ENCODE measurements at places on chromosomes 1 and 21.

DNA sequence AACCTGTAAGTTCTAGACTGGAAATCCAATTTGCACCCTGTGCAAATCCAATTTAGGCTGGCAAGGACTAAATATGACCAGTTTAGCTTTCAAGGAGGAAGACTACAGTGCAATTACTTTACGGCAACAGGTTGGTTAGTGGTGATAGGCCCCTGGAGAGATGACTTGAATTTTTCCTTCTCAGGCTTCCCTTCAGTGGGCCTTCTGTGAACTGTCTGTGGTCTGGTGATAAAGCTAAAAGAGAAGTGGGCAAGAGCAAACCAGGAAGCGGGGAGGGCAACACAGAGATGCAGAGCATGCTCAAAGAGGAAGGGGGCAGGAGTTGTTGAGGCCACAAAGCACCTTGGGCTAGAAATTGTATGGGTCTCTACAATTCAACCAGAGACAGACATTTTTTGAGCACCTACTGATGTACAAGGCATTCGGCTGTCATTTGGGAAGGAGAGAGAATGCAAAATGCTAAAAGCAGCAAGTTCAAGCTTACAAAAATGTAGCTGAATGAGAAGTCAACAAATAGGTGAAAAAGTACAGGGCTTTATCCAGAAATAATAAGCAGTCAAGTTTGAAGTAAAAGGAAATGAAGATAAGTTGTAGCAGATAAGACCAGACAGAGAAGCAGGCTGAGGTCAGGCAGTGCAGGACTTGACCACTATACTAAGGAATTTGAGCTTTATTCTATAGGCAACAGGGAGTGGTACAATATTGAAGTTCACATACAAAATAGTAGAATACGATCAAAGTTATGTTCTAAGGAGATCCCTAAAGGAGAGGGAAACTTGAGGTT lies 23.9 kb downstream of the INPP5B start:
- no peak for DNase-seq

GRCh38 chr1:176444286-176444685 lies 18.7 kb upstream of the PAPPA2 start:
- no peak for DNase-seq

DNA sequence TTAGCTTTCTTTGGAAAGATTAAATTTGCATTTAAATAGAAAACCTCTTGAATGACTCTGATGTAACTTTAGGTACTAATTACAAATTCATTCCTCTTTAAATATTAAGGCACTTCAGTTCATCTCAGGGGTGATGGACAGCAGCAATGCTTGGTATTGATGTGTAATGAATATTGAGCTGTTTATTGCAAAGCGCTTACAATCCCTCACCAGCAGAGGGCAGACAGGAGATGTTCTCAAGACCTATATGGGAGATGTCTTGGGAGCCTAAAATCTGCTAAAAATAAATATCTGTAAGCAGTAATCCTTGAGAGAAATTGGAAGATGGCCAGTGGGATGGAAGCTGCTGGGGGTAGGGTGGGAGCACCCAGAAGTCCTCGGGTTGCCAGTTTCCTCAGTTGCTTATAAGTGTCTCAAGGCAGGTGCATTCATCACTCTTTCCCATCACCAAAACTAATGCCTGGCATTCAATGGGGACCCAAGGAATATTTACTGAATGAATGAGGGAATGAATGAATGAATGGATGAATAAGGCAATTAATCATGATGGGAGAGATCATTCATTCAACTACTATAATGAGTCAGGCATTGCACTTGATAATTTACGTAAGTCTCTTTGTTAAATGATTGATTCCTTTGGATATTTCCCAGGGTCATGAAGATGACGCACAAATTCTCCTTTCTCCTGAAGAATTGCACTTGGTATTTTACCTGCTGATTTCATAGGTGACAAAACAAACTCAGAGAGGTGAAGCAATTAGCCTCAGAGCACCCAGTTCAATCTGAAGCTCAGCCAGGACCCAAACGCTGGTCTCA lies 2.3 kb downstream of the KLHDC8A start:
- DNase-seq, result peak; percentile 35

GRCh38 chr1:192407206-192407605 lies 90.4 kb downstream of the RGS21 start:
- no peak for DNase-seq

DNA sequence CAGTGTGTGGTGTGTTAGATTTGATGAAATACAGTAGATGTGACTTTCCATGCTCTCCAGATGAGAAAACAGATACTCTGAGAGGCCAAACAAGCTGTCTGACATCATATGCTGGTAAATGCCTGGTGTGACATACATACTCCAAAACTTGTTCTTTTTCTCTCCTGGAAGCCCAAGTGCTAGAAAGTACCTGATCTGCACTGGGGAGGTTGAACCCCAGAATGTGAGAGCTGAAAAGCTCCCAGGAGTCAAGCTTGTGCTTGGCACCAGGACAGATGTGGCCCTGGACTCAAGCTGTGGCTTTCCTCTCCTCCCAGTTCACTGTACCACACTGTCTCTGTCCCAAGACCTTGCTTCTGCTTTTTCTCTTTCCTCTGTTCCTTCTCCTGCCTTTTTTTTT lies 389.0 kb upstream of the USP24 start:
- DNase-seq, result no peak

DNA sequence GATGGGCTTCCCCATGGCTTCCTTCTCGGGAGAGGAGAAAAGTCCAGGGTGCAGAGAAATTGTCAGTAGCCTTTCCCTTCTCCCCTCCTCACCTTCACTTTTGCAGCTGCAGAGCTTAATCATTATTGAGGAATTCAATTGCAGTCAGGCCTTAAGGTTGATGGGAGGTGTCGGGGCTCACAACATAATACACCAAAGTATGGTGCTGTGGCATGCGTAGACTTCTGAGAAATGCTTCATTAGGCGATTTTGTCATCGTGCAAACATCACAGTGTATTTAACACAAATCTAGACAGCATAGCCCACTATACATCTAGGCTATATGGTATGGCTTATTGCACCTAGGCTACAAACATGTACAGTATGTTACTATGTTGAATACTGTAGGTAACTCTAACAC lies 100.2 kb upstream of the PPM1J start:
- no peak for DNase-seq

DNA sequence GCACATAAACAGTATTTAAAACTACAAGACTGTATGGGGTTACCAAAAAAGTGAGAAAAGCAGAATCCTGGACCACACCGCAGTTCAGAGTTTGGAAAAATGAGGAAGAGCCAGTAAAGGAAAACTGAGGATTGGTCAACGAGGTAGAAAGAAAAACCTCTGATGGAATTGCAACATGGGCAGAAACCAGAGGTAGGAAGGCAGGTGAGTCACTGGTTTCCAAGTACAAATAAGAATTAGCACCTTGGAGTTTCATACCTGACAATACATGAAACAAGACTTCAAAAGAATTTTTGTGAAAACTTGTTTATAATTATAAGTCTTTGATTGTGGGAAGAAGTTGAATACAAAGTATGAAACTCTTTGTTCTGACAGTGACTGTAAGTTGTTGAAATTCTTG lies 533.7 kb upstream of the DAB1 start:
- DNase-seq, result no peak

GRCh38 chr1:200128944-200129879 lies 101.7 kb downstream of the NR5A2 start:
- no peak for DNase-seq

DNA sequence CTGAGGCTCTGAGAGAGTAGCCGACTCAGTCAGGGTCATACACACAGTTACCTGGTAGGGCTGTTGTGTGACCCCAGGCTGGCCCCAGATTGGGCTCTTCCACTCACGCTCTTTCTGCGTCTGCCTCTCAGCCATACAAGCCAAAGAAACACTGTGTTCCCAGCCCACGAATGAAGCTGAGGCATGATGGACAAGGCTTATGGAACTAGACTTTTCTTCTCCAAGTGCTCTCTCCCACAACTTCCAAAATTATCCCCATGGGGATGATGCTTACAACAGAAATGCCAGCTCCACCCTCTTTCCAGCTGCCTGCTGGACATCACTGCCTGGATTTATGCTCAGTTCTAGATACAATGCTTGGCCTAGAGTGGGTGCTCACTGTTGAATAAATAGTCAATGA lies 102.8 kb upstream of the JUN start:
- DNase-seq, result no peak

GRCh38 chr1:193115629-193116227 lies 6.1 kb upstream of the CDC73 start:
- peak; percentile 89 for DNase-seq

DNA sequence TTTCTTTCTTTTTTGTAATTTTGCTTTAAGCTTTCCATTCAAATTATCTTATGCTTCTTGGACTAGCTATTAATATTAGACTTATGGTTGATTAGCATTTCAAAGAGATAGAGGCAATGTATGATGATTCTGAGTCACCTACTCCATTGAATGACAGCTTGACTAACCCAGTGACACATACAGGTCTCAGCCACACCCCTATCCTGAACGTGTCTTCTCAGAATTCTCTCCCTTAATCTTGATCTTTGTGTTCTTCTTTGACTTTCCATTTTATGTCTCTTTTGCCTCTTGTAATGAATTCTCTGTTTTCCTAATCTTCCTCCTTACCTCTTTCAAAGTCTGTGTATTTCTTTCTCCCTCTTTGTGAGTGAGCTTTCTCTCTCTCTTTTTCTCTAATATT lies 241.1 kb downstream of the PDE4B start:
- no peak for DNase-seq

DNA sequence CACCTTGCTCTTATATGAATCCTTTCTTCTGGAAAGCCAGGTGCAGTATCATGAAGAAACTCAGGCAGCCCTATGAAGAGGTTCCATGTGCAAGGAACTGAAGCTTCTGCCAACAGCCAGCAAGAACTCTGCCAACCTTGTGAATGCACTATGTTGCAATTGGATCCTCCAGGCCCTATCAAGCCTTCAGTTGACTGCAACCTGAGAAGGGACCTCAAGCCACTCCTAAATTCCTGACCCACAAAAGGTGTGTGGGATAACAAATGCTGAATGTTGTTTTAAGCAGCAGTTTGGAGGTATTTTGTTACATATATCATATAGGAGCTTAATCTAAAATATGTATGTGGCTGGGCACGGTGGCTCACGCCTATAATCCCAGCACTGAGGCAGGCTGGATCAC lies 84.0 kb downstream of the RERE start:
- DNase-seq, result no peak

GRCh38 chr1:65431111-65431705 lies 10.7 kb downstream of the LEPR start:
- DNase-seq, result no peak

GRCh38 chr1:159492575-159493323 lies 43.1 kb downstream of the OR10J5 start:
- no peak for DNase-seq

- no peak for DNase-seq
These were observed 165.3 kb upstream of the FOXD3 start for GRCh38 chr1:63157085-63157484.

GRCh38 chr1:234672349-234673135 lies 62.6 kb upstream of the IRF2BP2 start:
- no peak for DNase-seq

DNA sequence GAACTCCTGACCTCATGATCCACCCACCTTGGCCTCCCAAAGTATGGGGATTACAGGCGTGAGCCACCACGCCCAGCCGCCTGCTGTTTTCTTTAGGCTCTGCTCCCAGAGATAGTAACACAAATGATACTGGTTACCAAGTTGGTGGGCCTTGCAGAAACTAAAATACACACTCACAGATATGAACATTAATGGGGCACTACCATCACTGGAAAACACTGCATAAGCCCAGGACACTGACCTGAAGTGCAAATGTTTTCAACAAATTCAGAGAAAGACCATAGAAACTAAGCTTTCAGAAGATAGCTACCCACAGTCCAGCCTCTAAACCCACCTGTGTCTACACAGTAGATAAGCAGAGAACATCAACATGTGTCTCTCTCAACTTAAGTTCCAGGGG lies 180.5 kb downstream of the FCRL5 start:
- DNase-seq, result no peak

DNA sequence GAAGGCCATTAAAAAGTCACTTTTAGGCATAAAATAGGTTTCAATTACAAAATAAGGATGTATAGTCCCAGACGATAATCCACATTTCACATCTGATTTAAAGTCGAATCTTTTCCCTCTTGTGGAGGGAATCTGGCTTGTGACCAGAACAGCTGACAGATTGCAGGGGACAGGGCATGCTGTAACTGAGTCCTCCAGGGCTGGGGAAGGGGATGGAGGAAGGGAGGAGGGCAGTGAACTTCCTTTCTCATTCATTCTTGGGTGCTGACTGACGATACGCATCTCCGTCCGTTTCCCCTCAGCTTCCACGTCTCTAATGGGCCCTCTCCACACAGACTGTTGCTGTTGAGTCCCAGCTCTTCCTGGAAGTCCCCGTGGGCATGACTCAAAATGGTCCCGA lies 108.1 kb upstream of the CSF3R start:
- DNase-seq, result no peak

DNA sequence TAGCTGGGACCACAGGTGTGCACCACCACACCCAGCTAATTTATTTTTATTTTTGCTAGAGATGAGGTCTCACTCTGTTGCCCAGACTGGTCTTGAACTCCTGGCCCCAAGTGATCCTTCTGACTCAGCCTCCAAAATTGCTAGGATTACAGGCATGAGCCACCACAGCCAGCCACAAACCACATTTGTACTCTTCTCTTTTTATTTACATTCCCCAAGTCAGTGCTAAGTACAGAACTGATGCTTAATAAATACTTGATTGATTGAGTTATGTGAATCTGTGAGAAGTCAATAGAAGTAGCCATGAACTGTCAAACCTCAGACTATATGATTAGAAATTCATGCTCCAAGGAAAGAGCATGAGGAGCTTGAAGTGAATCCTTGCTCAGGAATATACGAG lies 48.5 kb upstream of the S1PR1 start:
- DNase-seq, result no peak

- DNase-seq, result no peak
These were observed 23.8 kb downstream of the UBE4B start for GRCh38 chr1:10056599-10056987.

DNA sequence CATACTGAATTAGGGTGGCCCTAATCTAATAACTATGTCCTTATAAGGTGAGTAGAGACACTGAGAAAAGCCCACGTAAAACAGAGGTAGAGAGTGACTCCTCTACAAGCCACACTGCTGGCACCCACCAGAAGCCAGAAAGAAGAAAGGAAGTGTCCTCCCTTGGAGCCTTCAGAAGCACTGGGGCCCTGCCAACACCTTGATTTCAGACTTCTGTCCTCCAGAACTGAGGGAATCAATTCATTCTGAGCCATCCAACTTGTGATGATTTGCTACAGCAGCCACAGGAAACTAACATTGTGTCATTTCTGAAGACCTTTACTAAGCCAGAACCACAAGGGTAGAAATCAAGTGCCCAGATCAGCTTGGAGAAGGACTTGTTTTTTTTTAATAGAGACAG lies 15.0 kb downstream of the GNB1 start:
- no peak for DNase-seq

- no peak for DNase-seq
These were observed 9.4 kb downstream of the SLX9 start for GRCh38 chr21:44949161-44949778.

- DNase-seq, result no peak
These were observed 34.1 kb upstream of the GNG4 start for GRCh38 chr1:235683653-235684052.

GRCh38 chr1:243580072-243580471 lies 270.0 kb downstream of the AKT3 start:
- DNase-seq, result no peak

Data from keratinocyte (primary cell).